Hepatocyte (in vitro differentiated cells): ENCODE measurements at places on chromosomes 7 and 10. TPM values are rescaled to one million over a fixed set of nuclear protein-coding genes. Genes with fewer than 3 reads are reported as not detected.

DNA sequence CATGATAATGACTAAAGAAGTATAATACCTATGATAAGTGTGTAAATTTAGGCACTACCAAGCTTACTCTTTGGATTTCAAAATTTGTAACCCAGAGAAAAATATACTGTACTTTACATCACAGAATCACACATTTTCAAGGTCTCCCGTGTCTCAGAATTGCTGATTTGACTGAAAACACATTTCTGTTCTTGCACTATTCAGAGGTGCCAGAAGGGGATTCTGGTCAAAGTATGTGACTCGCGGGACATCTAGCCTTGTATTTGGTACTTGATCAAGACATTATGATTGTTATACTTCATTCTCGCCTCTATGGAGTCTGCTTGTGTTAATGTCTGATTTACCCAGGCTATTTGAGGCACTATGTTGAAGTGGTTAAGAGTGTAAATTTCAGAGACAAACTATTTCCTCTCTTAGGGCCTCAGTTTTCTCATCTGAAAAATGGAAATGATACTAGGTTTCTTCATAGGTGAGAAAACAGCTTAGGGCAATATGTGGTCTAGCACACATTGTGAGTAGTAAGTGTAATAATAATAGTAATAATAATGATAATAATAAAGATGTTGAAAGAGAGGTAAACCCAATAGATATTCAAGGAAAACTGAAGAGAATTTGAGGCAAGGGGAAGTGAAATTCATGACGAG is 320.4 kb downstream of the RNLS start:
- no peaks in the 10 kb centered on the region for H3K4me1 ChIP-seq
- no peaks in the 10 kb centered on the region for H3K27me3 ChIP-seq
- no peak overlapping the region for H3K27ac ChIP-seq
- H3K36me3 ChIP-seq: no peaks in the 10 kb centered on the region

DNA sequence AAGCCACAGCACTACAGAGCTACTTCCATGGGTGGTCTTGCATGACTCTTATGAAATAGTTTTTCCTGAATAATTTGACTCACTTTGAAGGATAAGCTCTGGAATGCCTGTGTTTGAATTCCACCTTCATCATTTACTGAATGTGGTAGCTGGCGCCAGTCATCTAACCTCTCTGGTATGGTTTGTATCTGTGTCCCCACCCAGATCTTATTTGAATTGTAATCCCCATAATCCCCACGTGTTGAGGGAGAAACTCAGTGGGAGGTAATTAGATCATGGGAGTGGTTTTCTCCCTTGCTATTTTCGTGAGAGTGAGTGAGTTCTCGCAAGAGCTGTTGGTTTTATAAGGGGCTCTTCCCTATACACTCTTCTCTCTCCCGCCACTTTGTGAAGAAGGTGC is 11.2 kb upstream of the SLC13A1 start:
- no peak overlapping the region for H3K4me3 ChIP-seq
- H3K27me3 ChIP-seq: no peaks in the 10 kb centered on the region
- DNase-seq: no peak
- H3K4me1 ChIP-seq: peaks cover 14% of the 10 kb centered on the region
- H3K36me3 ChIP-seq: no peaks in the 10 kb centered on the region

- H3K36me3 ChIP-seq: no peaks in the 10 kb centered on the region
- no peaks in the 10 kb centered on the region for H3K4me1 ChIP-seq
- H3K27ac ChIP-seq: no peak overlapping the region
Observed at GRCh38 chr10:17910125-17910789, 41.5 kb upstream of the SLC39A12 start.

- no peak for DNase-seq
- H3K4me1 ChIP-seq: no peaks in the 10 kb centered on the region
- no peak overlapping the region for H3K27ac ChIP-seq
- no peaks in the 10 kb centered on the region for H3K36me3 ChIP-seq
- no peaks in the 10 kb centered on the region for H3K27me3 ChIP-seq
Observed at GRCh38 chr10:99266383-99266782, 30.7 kb upstream of the HPSE2 start.

- no peak for DNase-seq
- H3K27ac ChIP-seq: no peak overlapping the region
- no peaks in the 10 kb centered on the region for H3K27me3 ChIP-seq
- no peak overlapping the region for H3K4me3 ChIP-seq
Observed at GRCh38 chr10:10829576-10829975, 188.1 kb upstream of the CELF2 start.

- H3K27ac ChIP-seq: peak overlapping the region; percentile 49
- DNase-seq: peak; percentile 9
- no peaks in the 10 kb centered on the region for H3K36me3 ChIP-seq
- peaks cover 17% of the 10 kb centered on the region for H3K4me1 ChIP-seq
- no peak overlapping the region for H3K4me3 ChIP-seq
Observed at GRCh38 chr7:19377611-19378344, 232.6 kb upstream of the FERD3L start.

- H3K36me3 ChIP-seq: no peaks in the 10 kb centered on the region
Observed at GRCh38 chr7:17093461-17093860, 205.0 kb upstream of the AHR start.

DNA sequence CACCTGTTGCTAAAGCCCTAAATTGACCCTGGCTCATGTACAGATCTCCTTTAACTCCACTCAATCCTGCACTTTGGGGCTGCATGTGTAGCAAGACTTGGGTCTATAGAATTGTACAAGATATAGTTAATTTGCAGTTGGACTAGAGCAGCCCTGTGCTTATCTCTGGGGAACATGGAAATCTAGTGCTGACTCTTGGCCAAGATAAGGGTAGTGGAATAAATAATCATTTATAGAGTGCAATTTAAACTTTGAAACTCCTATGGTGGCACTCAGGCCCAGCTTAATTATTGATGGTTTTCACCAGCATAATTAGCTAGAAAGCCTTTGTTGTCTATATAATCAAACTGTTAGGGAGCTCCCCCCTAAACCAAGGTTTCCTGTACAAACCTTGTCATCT is 39.2 kb upstream of the MBL2 start:
- H3K4me3 ChIP-seq: no peak overlapping the region
- peaks cover 5% of the 10 kb centered on the region for H3K4me1 ChIP-seq
- H3K36me3 ChIP-seq: no peaks in the 10 kb centered on the region
- peak; percentile 10 for DNase-seq
- no peaks in the 10 kb centered on the region for H3K27me3 ChIP-seq

The FAM25A gene
- total RNA-seq: not detected in 2 replicates

GRCh38 chr10:107653832-107654287 is 489.4 kb upstream of the SORCS1 start:
- peak overlapping the region; percentile 27 for H3K4me3 ChIP-seq
- H3K4me1 ChIP-seq: no peaks in the 10 kb centered on the region
- peak overlapping the region; percentile 28 for H3K27ac ChIP-seq
- no peaks in the 10 kb centered on the region for H3K36me3 ChIP-seq
- peak; percentile 41 for DNase-seq

The GSDME gene
- 33.9 and 35.1 TPM in 2 replicates for total RNA-seq

- no peaks in the 10 kb centered on the region for H3K27me3 ChIP-seq
- H3K4me1 ChIP-seq: peaks cover 43% of the 10 kb centered on the region
Observed at GRCh38 chr10:95459446-95460045, 101.6 kb downstream of the SORBS1 start.

DNA sequence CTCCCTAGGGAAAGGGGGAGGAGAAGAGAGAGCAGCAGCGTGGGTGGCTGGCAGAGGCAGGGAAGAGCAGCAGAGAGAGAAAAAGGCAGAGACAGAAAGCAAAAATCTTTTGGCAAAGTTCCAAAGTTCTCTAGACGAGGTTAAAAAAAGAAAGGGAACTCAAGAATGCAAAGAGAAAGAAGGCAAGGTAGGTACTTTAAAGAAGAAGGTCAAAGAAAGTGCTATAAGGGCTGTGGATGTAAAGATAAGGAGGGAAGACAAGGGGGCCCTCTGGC is 20.2 kb upstream of the OPTN start:
- no peaks in the 10 kb centered on the region for H3K27me3 ChIP-seq
- peak overlapping the region; percentile 97 for H3K27ac ChIP-seq
- no peaks in the 10 kb centered on the region for H3K36me3 ChIP-seq
- H3K4me3 ChIP-seq: no peak overlapping the region

The NPSR1 gene
- not detected in 2 replicates for total RNA-seq

GRCh38 chr7:125934955-125935354 is 1005.3 kb upstream of the POT1 start:
- peak overlapping the region; percentile 69 for H3K27ac ChIP-seq
- no peaks in the 10 kb centered on the region for H3K27me3 ChIP-seq
- peak; percentile 24 for DNase-seq
- no peaks in the 10 kb centered on the region for H3K36me3 ChIP-seq
- H3K4me3 ChIP-seq: no peak overlapping the region

The PAX4 gene
- total RNA-seq: 0.24 and 0.30 TPM in 2 replicates

DNA sequence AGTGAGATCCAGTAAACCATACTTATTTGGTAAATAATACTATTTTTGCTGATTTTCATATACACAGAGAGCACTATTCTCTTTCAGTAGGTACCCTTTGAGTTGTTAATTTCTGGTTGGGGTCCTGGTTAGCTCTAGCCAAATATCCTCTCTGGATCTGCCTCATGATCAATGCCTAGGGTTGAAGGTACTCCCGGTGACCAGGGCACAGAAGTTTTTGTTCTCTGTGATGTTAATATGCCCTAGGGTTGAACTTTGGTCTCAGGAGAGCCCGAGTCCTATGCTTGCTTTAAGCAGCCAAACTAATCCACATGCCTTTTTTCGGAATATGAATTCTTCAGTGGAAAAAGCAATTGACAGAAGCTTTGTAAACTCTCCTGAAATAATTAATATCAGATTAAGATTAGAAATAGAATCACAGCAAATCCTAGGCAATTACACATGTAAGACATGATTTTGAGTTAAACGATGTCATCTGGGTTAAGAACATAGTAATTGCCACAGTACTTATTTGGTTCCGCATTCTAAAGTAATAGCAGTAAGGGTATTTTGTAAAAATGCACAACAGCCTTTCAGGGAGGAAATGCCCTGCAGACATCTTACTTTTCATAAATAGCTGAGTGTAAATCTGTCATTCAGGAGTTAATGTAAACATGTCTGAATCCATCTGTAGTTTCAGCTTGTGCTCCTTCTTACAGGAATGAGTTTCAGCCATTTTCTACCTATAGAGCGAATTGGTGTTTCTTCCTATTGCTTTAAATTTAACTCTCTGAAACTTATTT is 10.1 kb downstream of the CHN2 start:
- H3K27ac ChIP-seq: no peak overlapping the region
- H3K36me3 ChIP-seq: no peaks in the 10 kb centered on the region
- DNase-seq: no peak
- H3K4me3 ChIP-seq: no peak overlapping the region

DNA sequence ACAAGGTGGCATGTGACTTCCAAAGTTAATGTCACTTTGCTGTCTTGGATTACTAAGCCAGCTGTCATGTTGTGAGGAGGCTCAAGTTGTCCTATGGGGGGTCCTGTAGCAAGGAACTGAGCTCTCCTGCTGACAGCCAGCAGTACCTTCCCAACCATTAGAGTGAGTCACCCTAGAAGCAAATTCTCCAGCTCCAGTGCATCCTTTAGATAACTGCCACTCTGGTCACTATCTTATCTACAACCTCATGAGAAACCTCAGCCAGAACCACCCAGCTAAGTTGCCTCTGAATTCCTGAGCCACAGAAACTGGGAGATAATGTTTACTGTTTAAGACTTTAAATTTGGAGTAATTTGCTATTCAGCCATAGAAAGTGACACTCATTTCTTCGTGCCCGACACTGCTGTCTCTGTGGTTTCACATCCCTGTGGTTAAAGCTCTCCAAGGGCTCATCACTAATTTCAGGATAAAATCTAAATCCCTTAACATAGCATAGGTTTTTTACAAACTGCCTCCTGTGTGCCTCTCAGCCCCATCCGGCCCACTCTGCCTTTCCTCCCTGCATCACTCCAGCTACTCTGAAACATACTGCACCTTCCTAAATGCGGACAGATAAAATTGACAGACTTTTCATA is 83.5 kb downstream of the PRR15 start:
- no peaks in the 10 kb centered on the region for H3K27me3 ChIP-seq
- H3K27ac ChIP-seq: peak overlapping the region; percentile 1
- H3K36me3 ChIP-seq: no peaks in the 10 kb centered on the region
- no peak for DNase-seq
- H3K4me1 ChIP-seq: no peaks in the 10 kb centered on the region
- H3K4me3 ChIP-seq: no peak overlapping the region

- peaks cover 3% of the 10 kb centered on the region for H3K27me3 ChIP-seq
- peaks cover 9% of the 10 kb centered on the region for H3K4me1 ChIP-seq
- peak; percentile 51 for DNase-seq
- no peak overlapping the region for H3K4me3 ChIP-seq
- H3K36me3 ChIP-seq: no peaks in the 10 kb centered on the region
Observed at GRCh38 chr7:100163006-100163531, 4.5 kb upstream of the TRAPPC14 start.

- no peaks in the 10 kb centered on the region for H3K4me1 ChIP-seq
- DNase-seq: no peak
- no peak overlapping the region for H3K27ac ChIP-seq
- H3K27me3 ChIP-seq: no peaks in the 10 kb centered on the region
- no peak overlapping the region for H3K4me3 ChIP-seq
- H3K36me3 ChIP-seq: no peaks in the 10 kb centered on the region
Observed at GRCh38 chr10:48508791-48509772, 95.8 kb downstream of the ARHGAP22 start.

The DEPP1 gene
- total RNA-seq: 24.0 and 30.6 TPM in 2 replicates

GRCh38 chr7:49791088-49791741 is 17.8 kb downstream of the VWC2 start:
- no peak overlapping the region for H3K27ac ChIP-seq
- peak; percentile 50 for DNase-seq
- no peaks in the 10 kb centered on the region for H3K4me1 ChIP-seq
- H3K27me3 ChIP-seq: peaks cover 19% of the 10 kb centered on the region
- no peak overlapping the region for H3K4me3 ChIP-seq

DNA sequence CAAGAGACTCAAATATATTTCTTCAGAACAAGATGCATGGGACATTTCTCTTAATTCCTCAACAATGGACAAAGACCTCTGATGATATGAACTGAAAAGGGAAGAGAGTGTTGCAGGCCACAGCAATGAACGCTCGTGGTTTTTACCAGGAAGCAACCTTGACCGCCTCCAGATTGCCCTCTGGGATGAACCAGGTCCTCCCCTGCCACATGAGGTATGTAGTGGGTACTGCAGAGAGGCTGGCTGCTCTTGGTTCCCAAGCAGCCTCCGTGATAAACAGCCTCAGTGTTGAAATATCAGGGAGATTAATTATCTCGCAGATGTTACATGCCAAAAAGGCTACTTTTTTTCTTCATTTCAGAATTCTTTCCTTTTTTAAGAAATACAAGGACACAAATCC is 338.8 kb downstream of the ELMO1 start:
- H3K27ac ChIP-seq: no peak overlapping the region
- peaks cover 15% of the 10 kb centered on the region for H3K4me1 ChIP-seq
- no peaks in the 10 kb centered on the region for H3K27me3 ChIP-seq

DNA sequence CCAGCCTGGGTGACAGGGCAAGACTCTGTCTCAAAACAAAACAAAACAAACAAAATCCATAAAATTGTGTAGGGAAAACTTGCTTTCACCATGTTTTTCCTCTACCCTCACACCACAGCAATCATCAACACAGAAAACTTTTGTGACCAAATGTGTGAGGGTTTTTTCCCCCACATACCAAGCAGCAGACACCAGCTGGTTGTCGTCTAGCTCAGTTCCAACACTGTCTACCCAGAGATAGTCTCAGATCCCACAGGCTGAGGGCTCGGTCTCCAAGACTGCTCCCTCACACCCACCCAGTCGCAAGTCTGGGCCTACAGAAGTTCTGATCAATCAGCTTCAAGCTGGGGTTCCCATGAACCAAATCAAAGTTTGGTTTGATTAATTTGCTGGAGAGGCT is 322.4 kb upstream of the MAGI2 start:
- DNase-seq: no peak
- no peaks in the 10 kb centered on the region for H3K36me3 ChIP-seq
- no peaks in the 10 kb centered on the region for H3K27me3 ChIP-seq
- no peak overlapping the region for H3K4me3 ChIP-seq
